Esophagus squamous epithelium (tissue), 5 donors: ENCODE measurements at places on chromosomes 4 and X.

GRCh38 chrX:22159071-22159470 lies 113.6 kb upstream of the CBLL2 start:
- DNase-seq: no peak
- no peaks in the 10 kb centered on the region for H3K36me3 ChIP-seq
- H3K4me1 ChIP-seq: no peaks in the 10 kb centered on the region
- H3K27ac ChIP-seq: no peak overlapping the region

- no peaks in the 10 kb centered on the region for H3K36me3 ChIP-seq
- no peaks in the 10 kb centered on the region for H3K27me3 ChIP-seq
- peak overlapping the region; percentile 90 for H3K27ac ChIP-seq
These were observed 542 bp upstream of the KLF8 start for GRCh38 chrX:56231537-56232090.

GRCh38 chr4:79663141-79663540 lies 255.1 kb upstream of the GK2 start:
- H3K27ac ChIP-seq: no peak overlapping the region
- no peaks in the 10 kb centered on the region for H3K4me1 ChIP-seq
- no peak for DNase-seq

DNA sequence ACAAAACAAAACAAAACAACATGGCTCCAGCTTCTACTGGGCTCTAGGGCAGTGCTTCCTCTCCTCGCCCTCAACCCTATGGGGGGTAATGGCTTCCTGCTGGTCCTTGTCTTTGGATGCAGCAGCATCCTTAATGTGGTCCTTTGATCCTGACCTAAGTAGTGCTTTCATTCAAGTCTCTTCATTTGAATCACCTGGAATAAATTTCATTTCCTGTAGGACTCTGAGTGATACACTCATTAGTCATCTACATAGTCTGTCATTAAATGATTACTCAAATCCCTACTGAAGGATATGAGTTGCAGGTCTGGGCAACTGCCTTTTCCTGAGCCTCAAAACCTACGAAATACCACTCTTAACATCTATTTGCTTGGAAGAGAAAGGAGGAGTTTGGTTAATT lies 54.5 kb downstream of the RHOH start:
- H3K4me3 ChIP-seq: no peak overlapping the region
- no peaks in the 10 kb centered on the region for H3K27me3 ChIP-seq
- DNase-seq: no peak

DNA sequence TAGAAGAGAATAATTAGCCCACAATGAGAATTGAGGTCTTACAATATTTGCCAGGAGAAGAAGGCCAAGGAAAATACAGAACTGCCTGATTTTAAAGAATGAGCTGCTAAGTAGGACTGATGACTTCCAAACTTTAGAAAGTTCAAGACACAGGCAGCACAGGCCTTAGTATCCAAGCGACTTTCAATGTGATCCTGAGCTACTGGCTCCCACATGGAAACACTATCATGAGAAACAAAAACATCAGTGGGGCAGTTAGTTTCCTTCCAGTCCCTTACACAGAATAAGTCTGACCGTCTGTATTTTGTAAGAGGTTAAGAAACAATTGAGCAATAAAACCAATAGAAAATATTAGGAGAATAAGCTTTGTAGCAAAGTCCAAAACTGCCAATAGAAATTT lies 251.4 kb downstream of the COL25A1 start:
- no peak for DNase-seq
- no peak overlapping the region for H3K4me3 ChIP-seq

- H3K27me3 ChIP-seq: no peaks in the 10 kb centered on the region
- no peak overlapping the region for H3K27ac ChIP-seq
- H3K4me3 ChIP-seq: no peak overlapping the region
- H3K4me1 ChIP-seq: no peaks in the 10 kb centered on the region
- no peak for DNase-seq
- no peaks in the 10 kb centered on the region for H3K36me3 ChIP-seq
These were observed 50.2 kb downstream of the DCX start for GRCh38 chrX:111361751-111362150.

GRCh38 chr4:56649445-56650261 lies 31.4 kb downstream of the HOPX start:
- H3K27ac ChIP-seq: no peak overlapping the region
- no peak overlapping the region for H3K4me3 ChIP-seq
- no peaks in the 10 kb centered on the region for H3K4me1 ChIP-seq
- no peak for DNase-seq
- H3K36me3 ChIP-seq: no peaks in the 10 kb centered on the region

DNA sequence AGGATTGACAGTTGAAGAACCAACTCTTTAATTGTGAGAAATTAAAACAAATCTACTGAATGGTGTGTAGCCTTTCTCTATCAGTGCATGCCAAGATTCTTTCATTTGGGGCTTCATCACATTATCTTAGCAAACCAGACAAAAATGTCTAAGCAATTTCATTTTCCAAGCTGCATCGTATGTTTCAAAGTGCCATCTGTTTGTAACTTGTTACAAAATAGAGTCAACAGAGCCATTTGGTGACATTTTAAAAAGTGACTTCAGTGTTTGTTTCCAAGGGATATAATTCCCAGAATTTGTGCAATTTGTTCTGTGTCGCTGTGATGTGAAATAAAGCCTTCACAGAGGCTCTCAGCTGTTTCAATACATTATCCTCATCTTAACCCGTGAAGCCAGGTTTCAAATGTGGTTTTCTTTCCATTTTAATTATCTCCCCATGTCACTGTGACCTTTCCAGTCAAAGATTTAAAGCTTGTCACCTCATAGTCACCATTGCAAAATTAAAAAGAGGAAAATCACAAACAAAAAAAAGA lies 46.0 kb upstream of the C1QTNF7 start:
- no peak for DNase-seq
- no peaks in the 10 kb centered on the region for H3K36me3 ChIP-seq
- H3K27me3 ChIP-seq: no peaks in the 10 kb centered on the region
- H3K4me1 ChIP-seq: peaks cover 17% of the 10 kb centered on the region

DNA sequence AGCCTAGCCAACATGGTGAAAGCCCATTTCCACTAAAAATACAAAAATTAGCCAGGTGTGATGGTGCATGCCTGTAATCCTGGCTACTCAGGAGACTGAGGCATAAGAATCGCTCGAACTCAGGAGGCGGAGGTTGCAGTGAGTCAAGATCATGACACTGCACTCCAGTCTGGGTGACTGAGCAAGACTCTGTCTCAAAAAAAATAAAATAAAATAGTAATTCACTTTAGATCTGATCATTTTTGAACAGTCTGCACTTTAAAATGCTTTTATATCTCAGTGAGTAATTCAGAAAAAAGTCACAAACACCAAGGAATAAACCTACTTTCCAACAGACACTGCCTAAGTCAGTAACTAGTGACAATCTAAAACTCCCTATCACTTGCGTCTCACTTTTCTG lies 25.6 kb upstream of the CORIN start:
- H3K27ac ChIP-seq: no peak overlapping the region
- no peaks in the 10 kb centered on the region for H3K27me3 ChIP-seq
- no peaks in the 10 kb centered on the region for H3K36me3 ChIP-seq
- no peak for DNase-seq

DNA sequence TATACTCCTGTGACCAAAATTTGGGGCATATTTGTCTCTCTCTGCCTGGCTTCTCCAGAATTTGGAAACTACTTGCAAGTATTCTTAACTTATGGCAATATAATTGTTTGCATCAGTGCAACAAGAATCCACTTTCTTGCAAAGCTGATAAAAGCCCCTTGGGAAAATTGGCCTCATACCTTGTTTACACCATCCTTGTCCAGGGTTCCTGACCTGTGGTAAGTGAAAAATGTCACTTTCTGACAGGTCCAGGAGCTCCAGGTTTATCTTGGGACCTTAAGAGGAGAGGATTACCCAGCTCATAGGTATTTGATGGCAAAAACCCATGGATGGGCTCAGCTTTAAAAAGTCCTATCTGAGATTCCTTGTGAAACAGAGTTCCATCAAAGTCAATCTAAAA lies 29.3 kb upstream of the CXCL13 start:
- no peak overlapping the region for H3K4me3 ChIP-seq
- DNase-seq: no peak
- H3K36me3 ChIP-seq: no peaks in the 10 kb centered on the region
- no peak overlapping the region for H3K27ac ChIP-seq
- H3K4me1 ChIP-seq: no peaks in the 10 kb centered on the region

- no peak overlapping the region for H3K4me3 ChIP-seq
- no peaks in the 10 kb centered on the region for H3K27me3 ChIP-seq
- H3K27ac ChIP-seq: no peak overlapping the region
- H3K4me1 ChIP-seq: peaks cover 40% of the 10 kb centered on the region
- no peak for DNase-seq
- H3K36me3 ChIP-seq: no peaks in the 10 kb centered on the region
These were observed 92.5 kb downstream of the FAM13A start for GRCh38 chr4:88964450-88964849.

DNA sequence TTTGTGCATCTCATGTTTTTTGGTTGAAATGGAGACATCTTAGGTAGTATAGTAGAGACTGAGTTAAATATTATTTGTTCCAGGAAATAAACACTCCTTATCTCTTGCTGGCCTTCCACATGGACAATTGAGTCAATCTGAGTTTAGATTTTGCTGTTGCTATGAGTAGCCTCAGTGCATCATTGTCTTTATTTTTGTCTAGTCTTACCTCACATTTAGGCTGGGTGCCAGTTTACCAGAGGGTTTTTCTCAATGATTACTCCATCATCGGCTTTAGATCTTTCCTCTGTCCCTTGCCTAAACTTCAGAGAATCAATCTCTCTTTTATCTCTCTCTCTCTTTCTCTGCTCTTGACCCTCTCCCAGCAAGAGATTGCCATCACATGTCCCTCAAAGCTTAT lies 73.6 kb downstream of the GABRB1 start:
- no peaks in the 10 kb centered on the region for H3K27me3 ChIP-seq
- no peak overlapping the region for H3K27ac ChIP-seq
- DNase-seq: no peak
- H3K4me3 ChIP-seq: no peak overlapping the region

DNA sequence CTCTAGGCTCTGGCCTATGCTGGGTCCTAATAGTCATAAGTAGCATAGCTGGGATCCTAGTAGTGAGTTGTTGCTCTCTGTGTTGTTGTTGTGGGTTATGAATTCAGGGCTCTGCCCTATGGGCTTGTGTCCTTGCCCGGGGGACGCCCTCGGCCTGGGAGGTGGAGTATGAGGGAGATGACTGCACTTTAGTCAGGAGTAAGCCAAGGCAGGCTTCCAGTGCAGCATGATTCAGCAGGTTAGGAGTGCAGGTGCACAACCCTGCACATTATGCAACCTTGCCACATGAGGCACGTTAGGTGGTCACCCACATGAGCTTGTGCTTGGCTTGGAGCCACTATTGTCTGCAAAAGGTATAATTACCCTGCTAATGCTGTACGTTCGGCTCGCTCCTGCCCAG lies 58.4 kb upstream of the CCDC149 start:
- DNase-seq: no peak
- no peak overlapping the region for H3K4me3 ChIP-seq
- peaks cover 23% of the 10 kb centered on the region for H3K4me1 ChIP-seq
- H3K27me3 ChIP-seq: no peaks in the 10 kb centered on the region
- no peak overlapping the region for H3K27ac ChIP-seq

DNA sequence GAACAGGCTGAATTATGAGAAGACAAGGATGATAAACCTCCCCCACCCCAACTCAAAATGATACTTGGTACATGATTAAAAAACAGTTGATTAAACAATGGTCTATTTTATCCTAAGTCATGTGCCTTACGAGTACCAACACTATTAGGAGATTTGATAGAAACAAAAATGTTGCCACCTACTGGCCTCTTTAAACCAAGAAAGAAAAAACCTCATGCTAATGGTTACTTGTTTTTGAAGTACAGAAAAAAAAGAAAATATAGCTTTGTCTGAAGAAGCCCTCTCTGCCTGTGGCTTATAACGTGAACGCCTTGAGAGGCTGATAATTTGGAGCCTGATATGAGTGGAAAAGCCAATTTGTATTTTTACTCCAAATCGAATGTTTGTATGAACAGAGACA lies 538.2 kb downstream of the DMD start:
- no peaks in the 10 kb centered on the region for H3K36me3 ChIP-seq
- H3K4me1 ChIP-seq: no peaks in the 10 kb centered on the region
- no peak overlapping the region for H3K27ac ChIP-seq
- no peaks in the 10 kb centered on the region for H3K27me3 ChIP-seq
- DNase-seq: no peak

- no peak overlapping the region for H3K4me3 ChIP-seq
- H3K27me3 ChIP-seq: no peaks in the 10 kb centered on the region
- H3K36me3 ChIP-seq: no peaks in the 10 kb centered on the region
These were observed 155.5 kb downstream of the EMCN start for GRCh38 chr4:100362366-100362765.

DNA sequence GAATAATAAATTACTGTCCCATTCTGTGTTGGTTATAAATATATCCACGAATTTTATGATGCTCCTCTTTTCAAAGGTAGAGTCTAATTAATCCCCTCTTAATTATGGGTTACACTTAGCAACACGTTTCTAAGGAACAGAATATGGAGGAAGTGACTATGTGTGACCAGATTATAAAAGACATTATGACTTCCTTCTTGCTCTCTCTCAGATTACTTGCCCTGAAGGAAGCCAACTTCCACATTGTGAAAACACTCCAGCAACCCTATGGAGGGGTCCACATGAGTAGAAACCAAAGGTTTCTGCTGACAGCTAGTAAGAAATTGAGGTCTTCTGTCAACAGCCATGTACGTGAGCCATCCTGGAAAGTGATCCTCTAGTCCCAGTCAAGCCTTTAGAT lies 59.3 kb downstream of the WDFY3 start:
- no peak overlapping the region for H3K4me3 ChIP-seq
- no peaks in the 10 kb centered on the region for H3K36me3 ChIP-seq
- H3K4me1 ChIP-seq: no peaks in the 10 kb centered on the region
- no peak overlapping the region for H3K27ac ChIP-seq
- H3K27me3 ChIP-seq: no peaks in the 10 kb centered on the region
- DNase-seq: no peak

DNA sequence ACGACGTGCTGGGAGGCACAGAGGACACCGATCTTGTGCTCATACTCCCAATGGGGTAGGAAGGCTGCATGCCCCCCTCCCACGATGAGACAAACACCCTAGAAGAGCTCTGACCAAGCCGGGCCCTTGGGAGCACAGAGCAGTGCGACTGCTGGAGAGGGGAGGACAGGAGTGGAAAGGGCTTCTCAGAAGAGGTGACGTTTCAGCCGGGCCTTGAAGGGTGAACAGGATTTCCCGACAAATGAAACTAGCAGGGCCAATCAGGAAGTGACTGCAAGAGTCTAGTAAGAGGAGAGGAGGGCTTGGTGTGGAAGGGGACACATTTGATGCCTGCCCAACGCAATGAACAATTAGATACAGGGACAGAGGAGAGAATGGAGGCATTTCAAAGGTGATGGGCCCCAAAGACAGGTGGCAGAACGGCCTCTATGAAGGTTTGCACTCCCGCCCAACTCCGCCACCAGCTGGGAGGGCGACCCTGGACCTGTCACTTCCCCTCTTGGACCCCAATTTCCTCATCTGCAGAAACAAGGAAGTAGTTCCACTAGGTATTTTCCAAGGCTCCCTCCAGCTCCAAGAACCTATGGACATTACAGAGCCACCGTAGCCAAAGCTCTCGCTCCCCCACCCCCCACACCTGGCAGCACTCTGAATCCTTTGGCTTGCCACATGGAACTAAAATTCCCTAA lies 3.9 kb downstream of the HCFC1 start:
- peak overlapping the region; percentile 99 for H3K27ac ChIP-seq
- no peak for DNase-seq
- H3K36me3 ChIP-seq: peaks cover 4% of the 10 kb centered on the region
- peak overlapping the region; percentile 86 for H3K4me3 ChIP-seq
- no peaks in the 10 kb centered on the region for H3K27me3 ChIP-seq
